ENCODE measurements at places on chromosomes 11 and 22.

GRCh38 chr11:62497132-62497801 is 49.3 kb downstream of the AHNAK start:
- no peak for DNase-seq

DNA sequence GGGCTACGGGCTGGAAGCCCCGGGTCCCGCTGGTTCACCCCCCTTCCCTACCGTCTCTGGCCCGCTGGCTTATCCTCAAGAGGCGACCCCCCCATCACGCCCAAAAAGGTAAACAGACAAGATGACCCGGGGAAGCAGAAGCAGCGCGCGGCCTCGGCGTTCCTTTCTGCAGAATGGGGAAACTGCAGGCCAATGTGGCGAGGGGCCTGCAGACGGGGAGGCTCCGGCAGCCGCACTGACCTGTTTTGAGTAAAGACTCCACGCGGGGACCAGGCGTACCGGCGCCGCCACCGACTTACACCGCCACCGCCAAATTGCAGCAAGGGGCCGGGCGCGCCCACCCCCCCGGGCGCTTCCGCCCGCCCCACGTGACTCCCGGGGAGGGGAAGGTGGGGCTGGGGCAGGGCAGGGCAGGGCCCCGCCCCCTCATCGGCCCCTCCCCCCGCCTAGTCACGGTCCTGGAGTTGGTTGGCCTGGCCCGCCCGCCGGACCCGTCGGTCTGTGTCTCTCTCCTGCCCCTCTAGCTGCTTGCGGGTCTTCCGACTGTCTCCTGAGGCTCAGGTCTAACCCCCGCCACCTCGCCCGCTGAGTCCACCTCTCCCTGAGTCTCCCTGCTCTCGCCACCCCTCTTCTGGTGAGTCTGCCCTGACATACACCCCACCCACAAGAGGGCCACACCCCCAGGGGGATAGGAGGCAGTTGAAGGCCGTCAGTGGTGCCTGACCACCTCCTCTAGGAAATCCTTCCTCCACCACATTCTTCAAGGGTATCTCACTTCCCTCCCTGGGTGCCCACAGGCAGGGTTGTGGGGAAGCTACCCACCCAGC is at the start of gene ARAP1:
TSS of gene ARAP1 (minus strand) at position 321 of the 827 bp plus-strand sequence. CDS start 25,280 bp downstream, outside the sequence.
- no peak for DNase-seq

GRCh38 chr22:17268501-17269223 is 49.4 kb upstream of the ADA2 start:
- no peak for DNase-seq

GRCh38 chr11:19558189-19558986 is 154.2 kb upstream of the NAV2 start:
- DNase-seq = no peak

DNA sequence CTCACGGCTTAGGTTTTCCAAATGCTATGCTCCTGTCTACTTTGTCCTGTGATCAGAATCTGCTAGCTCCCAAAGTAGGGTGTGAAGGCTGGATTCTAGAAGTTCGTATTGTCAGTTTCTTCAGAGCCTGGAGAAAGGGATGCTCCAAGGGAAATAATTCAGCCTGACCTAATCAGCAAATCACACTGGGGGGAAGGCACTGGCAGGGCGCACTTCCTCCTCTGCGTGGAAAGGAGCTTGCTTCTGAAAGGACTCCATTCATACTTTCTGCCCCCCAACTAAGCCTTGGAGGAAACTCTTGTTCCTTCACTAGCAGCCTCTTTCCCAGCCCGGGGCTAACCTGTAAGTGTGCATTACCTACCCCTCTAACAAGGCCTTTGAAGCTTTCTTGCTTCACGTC is 165.9 kb downstream of the NAV2 start:
- DNase-seq = no peak

GRCh38 chr11:45383224-45383623 is 97.1 kb upstream of the SYT13 start:
- DNase-seq = no peak

GRCh38 chr11:98507208-98507607 is 513.5 kb upstream of the CNTN5 start:
- no peak for DNase-seq

DNA sequence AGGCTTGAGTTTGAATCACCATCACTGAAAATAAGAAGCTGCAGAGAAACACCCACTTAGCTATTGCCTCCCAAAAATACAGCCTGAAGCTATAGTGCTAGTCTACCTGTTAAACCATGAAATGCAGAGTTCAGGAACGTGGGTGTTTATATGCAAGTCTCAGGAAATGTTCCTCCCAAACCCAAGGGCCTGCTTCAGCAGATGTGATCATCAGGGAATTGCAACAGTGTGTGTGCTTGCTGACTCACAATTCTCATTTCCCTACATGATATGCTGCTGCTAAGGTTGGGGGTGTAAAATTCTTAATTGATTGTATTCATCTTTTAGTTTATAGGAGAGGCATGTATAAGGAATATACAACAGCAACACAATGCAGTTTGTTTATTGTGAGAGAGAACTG is 49.6 kb downstream of the NUP98 start:
- peak; percentile 47 for DNase-seq

- DNase-seq = no peak
Measured at GRCh38 chr11:7612661-7613393, 60.5 kb downstream of the CYB5R2 start.

- no peak for DNase-seq
Measured at GRCh38 chr11:73383249-73384124, 7.3 kb downstream of the RELT start.

- DNase-seq = no peak
Measured at GRCh38 chr11:2137202-2138067, 1.8 kb downstream of the IGF2 start.

GRCh38 chr22:37742376-37743171 is 45.7 kb downstream of the TRIOBP start:
- peak; percentile 57 for DNase-seq

GRCh38 chr11:11416502-11416901 is 63.5 kb upstream of the CSNK2A3 start:
- no peak for DNase-seq

GRCh38 chr11:74602637-74603556 is 10.5 kb downstream of the POLD3 start:
- DNase-seq = no peak

DNA sequence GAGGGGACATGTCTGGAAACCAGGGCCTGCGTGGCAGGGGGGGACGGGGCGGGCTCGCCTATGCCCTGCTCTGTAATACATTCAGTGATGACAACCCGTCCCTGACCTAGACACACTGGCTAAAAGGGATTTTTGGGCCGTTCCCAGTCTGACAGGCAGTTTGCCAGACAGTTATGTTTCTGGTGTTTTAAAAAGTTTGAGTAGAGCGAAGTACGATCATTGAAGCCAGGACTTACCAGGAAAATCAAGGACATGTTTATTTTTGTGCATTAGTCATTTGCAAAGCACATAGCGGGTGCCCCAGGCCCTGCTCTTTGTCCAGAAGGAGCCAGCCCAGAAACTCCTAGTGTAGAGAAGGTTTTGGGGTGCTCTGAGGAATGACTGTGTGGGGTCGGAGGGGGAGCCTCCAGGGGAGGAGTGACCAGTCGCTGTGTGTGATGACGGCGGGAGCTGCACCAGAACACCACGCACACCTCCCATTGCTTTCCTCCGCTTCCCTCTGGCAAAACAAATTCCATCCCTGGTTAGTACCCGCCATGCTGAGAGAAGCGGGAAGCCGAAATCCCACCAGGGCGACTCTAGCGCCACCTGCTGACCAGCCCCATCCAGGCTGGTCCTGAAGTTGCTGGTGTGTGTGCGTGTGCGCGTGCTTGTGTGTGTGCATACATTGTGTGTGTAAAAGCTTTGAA is 50.8 kb downstream of the FBLN1 start:
- DNase-seq = peak; percentile 46

GRCh38 chr11:108543316-108543964 is 45.3 kb upstream of the POGLUT3 start:
- DNase-seq = no peak

DNA sequence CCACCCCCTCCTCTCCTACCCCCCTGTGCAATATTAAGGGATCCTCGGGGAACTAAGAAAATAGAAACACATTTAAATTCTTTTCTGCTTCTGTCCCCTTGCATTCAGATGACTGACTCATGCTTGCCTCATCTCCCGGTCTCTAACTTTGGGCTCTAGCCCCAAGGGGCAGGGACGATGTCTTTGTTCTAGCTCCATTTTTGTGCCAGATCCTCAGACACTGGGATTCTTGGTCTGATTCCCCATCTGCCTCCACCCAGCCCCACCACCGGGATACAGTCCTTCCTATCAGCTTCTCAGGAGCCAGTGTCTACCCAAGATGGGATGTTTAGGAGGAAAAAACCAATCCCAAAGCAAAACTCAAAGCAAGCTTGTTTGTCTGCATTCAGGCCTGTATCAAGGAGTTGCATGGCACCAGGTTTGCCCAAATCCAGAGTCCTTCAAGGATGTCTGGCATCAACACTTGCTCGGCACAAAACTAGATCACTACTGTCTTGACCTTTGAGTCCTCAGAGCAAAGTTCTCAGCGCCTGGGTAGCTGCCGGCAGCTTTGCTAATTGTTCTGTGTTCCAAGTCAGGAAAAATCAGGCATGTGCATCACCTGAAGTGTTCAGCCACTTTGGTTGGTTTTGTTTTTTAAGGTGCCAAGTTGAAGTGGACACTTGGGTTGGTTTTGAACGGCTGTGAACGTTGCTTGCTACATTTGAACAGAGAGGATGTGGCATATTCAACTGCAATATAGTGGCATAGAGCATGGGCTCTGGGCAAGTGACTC is 212.8 kb downstream of the DSCAML1 start:
- DNase-seq = no peak

GRCh38 chr11:47067401-47067800 is 109.3 kb downstream of the ARFGAP2 start:
- DNase-seq = no peak

DNA sequence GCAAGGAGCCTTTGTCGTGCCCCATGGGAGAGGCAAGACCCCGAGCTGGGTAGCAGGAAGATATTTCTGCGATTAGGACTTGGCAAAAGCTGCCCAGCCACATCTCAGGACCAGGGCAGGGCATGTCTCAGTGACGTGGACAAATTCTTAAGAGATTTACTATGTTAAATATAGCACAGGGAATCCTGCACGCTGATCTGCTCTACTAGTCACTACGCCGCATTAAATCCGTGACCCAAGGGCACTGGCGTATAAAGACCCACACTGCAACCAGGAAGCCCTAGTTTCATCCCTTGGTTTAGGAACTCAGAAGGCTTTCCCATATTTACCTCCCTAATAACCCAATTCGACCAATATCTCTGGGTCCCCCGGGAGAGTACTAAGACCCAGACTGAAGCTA is 35.1 kb downstream of the AP1B1 start:
- DNase-seq = no peak

DNA sequence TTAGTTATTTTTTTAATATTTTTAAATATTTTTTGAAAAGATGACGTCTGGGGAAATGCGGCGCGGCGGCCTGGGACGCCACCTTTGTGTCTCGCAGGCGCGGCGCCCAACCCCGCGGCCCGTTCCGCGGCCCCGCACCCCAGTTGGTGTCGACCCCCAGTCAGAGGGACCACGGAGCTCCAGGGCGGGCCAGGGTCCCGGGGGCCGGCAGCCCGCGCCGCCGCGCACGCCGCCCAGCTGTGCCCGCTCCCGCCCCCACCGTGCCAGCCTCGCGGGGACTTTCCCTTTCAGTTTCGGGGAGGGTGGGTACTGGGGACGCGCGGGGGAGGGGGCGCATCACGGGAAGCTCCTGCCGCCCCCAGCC is 1.6 kb downstream of the CCND1 start:
- no peak for DNase-seq

- DNase-seq = no peak
Measured at GRCh38 chr11:112932593-112932992, 28.6 kb upstream of the NCAM1 start.

- no peak for DNase-seq
Measured at GRCh38 chr22:22425783-22426624, 82.5 kb downstream of the ZNF280B start.

- DNase-seq = no peak
Measured at GRCh38 chr22:35971456-35972119, 57.0 kb downstream of the RBFOX2 start.

GRCh38 chr11:116062490-116063171 is 558.4 kb upstream of the CADM1 start:
- no peak for DNase-seq

DNA sequence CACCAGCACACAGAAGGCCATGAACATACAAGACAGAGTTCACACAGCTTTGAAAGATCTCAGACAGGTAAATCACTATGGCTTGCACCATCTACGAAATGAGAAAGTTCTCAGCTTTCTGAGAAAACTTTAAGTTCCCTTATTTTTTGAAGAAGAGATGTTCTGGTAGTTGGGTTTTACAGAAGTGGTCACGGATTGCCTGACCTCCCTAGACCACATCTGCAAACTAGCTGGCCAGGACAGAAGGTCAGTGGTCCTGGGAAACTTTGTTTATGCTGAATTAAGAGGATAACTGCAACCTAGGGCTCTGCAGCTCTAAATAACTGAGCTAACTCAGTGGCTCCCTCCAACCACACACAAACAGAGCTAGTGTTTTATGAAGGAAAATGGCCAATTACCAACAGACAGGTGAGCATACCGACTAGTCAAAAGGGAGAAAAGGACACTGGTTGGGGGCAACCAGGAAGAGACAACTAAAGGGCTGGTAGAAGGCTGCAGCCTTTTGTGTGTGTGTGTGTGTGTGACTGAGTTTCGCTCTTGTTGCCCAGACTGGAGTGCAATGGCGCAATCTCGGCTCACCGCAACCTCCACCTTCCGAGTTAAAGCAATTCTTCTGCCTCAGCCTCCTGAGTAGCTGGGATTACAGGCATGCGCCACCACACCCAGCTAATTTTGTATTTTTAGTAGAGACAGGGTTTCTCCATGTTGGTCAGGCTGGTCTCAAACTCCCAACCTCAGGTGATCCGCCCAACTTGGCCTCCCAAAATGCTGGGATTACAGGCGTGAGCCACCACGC is 8.5 kb upstream of the SCN2B start:
- DNase-seq = no peak

- DNase-seq = no peak
Measured at GRCh38 chr11:86476109-86476861, 101.6 kb downstream of the CCDC81 start.

GRCh38 chr11:55732936-55733335 is 40.3 kb upstream of the OR5D13 start:
- no peak for DNase-seq

GRCh38 chr11:119461229-119461963 is 38.4 kb upstream of the THY1 start:
- no peak for DNase-seq

DNA sequence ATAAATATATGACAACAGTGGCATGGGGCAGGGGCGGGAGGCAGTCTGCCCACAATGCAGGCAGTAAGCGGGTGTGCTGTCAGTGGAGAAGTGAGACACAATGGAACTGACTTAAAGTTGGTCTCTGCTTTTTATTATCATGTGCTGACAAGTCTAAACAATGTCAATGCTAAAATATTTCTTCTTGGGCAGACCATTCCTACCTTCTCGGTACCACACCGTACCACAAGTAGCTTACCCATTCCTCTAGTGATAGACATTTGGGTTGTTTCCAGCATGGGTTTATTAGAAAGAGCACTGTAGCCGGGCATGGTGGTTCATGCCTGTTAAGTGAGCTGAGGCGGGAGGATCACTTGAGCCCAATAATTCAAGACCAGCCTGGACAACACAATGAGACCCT is 2.6 kb upstream of the CHADL start:
- no peak for DNase-seq
